Body of pancreas (tissue), 4 donors: ENCODE measurements at places on chromosomes 11 and 22. TPM values are rescaled to one million over a fixed set of nuclear protein-coding genes. Genes with fewer than 3 reads are reported as not detected.

DNA sequence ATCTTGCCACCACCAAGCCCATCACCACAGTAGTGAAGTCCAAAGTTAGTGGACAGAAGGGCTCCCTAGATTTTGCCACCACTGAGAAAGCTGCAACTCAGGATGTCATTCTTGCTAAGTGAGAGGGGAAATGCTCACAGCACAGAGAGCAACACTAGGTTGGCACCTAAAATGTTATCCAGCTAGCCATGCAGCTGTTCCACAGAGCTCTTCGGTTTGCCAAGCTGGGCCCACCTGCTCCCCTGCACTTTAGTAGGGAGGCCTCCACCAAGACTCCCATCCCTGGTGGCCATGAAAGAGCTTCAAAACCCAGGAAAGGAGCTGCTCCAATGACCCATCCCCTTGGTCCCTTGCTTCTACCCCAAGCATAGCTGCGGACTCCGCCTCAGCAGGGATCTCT, 63.8 kb downstream of the TRIM29 start:
- no peak overlapping the region for H3K4me3 ChIP-seq
- H3K4me1 ChIP-seq, result no peaks in the 10 kb centered on the region
- H3K27ac ChIP-seq, result no peak overlapping the region
- H3K36me3 ChIP-seq, result no peaks in the 10 kb centered on the region
- no peaks in the 10 kb centered on the region for H3K27me3 ChIP-seq
- DNase-seq, result no peak

DNA sequence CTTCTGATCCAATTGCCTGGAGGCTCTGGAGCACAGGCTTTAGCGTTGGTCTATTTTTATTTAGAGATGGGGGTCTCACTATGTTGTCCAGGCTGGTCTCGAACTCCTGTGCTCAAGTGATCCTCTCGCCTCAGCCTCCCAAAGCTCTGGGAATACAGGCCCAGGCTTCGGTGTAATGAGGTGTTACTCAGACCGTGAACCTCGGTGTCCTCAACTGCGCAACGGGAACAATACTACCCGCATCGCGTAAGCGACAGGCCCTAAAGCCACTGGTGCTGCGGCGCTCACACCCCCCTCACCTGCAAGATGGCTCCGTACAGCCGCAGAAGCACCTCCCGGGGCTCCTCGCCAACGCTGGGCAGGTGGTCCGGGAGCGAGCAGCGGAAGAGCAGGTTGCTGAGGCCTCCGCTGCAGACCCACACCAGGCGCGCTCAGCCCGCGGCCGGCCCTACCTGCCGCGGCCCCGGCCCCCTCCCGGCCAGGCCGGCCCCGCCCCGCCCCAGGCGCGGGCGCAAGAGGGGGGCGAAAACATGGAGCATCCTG, 628 bp downstream of the CHKB start:
- no peak for DNase-seq
- H3K27ac ChIP-seq, result peak overlapping the region; percentile 98
- H3K4me1 ChIP-seq, result peaks cover 33% of the 10 kb centered on the region
- no peaks in the 10 kb centered on the region for H3K36me3 ChIP-seq
- H3K27me3 ChIP-seq, result no peaks in the 10 kb centered on the region

CASP12 gene
- 1.6 TPM for total RNA-seq

GRCh38 chr11:111305876-111306275, 7.5 kb downstream of the POU2AF3 start:
- no peaks in the 10 kb centered on the region for H3K36me3 ChIP-seq
- H3K4me3 ChIP-seq, result no peak overlapping the region
- peaks cover 47% of the 10 kb centered on the region for H3K4me1 ChIP-seq
- no peak overlapping the region for H3K27ac ChIP-seq

- peak; percentile 45 for DNase-seq
- H3K27me3 ChIP-seq, result no peaks in the 10 kb centered on the region
- H3K4me3 ChIP-seq, result no peak overlapping the region
- no peaks in the 10 kb centered on the region for H3K36me3 ChIP-seq
Observed at GRCh38 chr11:48087974-48088681, 107.8 kb downstream of the PTPRJ start.

- peaks cover 52% of the 10 kb centered on the region for H3K4me1 ChIP-seq
- no peaks in the 10 kb centered on the region for H3K36me3 ChIP-seq
- no peak for DNase-seq
- H3K27me3 ChIP-seq, result no peaks in the 10 kb centered on the region
Observed at GRCh38 chr11:1042626-1043562, 6.4 kb upstream of the MUC6 start.

- no peaks in the 10 kb centered on the region for H3K4me1 ChIP-seq
- DNase-seq, result no peak
- no peak overlapping the region for H3K4me3 ChIP-seq
- no peaks in the 10 kb centered on the region for H3K27me3 ChIP-seq
- H3K27ac ChIP-seq, result no peak overlapping the region
- no peaks in the 10 kb centered on the region for H3K36me3 ChIP-seq
Observed at GRCh38 chr22:25923914-25924313, 181.9 kb downstream of the MYO18B start.

DNA sequence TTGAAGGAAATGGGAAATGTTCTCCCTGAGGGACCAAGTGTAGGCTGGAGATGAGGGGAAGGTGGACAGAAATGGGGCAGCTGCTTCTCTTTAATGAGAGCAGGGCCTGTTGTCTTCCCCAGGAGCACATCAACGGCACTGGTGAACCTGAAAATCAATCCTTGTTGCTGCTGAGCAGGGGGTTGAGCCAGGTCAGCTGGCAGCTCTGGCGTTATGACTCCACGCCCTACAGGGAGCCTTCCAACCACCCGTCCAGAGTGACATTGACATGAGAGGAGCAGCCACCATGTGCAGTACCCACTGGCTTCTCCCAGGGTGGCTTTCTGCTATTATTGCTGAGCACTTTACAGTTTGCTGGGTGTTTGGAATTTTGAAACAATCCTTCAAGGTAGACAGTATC, 116.9 kb upstream of the LDLRAD3 start:
- DNase-seq, result peak; percentile 85
- no peaks in the 10 kb centered on the region for H3K36me3 ChIP-seq
- H3K27me3 ChIP-seq, result no peaks in the 10 kb centered on the region
- peaks cover 26% of the 10 kb centered on the region for H3K4me1 ChIP-seq
- H3K27ac ChIP-seq, result peak overlapping the region; percentile 14

- no peaks in the 10 kb centered on the region for H3K36me3 ChIP-seq
- no peak overlapping the region for H3K4me3 ChIP-seq
- peaks cover 10% of the 10 kb centered on the region for H3K4me1 ChIP-seq
- H3K27ac ChIP-seq, result peak overlapping the region; percentile 62
- peak; percentile 64 for DNase-seq
Observed at GRCh38 chr11:47437746-47438418, 11.1 kb downstream of the RAPSN start.

GRCh38 chr11:115334932-115335788, 169.1 kb downstream of the CADM1 start:
- DNase-seq, result no peak
- H3K27ac ChIP-seq, result no peak overlapping the region
- H3K36me3 ChIP-seq, result no peaks in the 10 kb centered on the region
- H3K4me1 ChIP-seq, result no peaks in the 10 kb centered on the region
- no peaks in the 10 kb centered on the region for H3K27me3 ChIP-seq
- no peak overlapping the region for H3K4me3 ChIP-seq

- H3K4me3 ChIP-seq, result no peak overlapping the region
- no peaks in the 10 kb centered on the region for H3K36me3 ChIP-seq
- H3K27ac ChIP-seq, result no peak overlapping the region
- H3K27me3 ChIP-seq, result no peaks in the 10 kb centered on the region
- peak; percentile 22 for DNase-seq
Observed at GRCh38 chr22:25849522-25849921, 107.5 kb downstream of the MYO18B start.

DNA sequence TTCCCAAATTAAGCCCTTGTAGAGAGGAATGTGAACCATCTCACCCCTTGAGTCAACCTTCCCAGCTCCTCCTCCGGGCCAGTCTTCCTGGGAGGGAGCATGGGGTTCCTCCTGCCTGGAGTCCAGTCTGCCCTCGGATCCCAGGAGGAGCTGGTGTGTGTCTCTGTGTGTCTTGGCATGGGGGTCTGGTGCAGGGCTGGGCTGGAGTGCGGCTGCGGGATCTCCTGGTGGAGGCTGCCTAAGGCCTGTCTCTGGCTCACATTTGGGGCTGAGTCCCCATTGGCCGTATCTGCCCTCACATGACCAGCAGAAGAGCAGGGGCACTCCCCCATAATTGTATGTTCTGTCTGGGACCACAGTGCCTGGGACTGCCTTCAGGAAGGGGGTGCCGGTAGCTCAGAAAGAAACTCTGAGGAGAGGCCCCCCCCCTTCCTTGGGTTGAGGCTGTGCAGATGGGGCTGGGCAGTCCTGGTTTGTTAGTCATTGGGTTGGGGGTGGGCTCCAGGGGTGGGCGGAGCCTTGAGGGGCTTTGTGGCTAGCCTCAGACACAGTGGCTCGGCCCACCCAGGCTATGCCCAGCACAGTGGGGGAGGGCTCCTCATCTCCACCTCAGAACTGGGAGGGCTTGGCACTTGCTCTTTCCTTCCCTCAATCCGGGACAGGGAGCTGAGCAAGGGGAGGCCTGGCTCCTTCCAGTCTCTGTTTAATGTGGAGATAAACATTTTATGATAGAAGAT, 2.9 kb downstream of the C1QTNF5 start:
- no peaks in the 10 kb centered on the region for H3K36me3 ChIP-seq
- H3K27ac ChIP-seq, result no peak overlapping the region
- DNase-seq, result no peak
- no peak overlapping the region for H3K4me3 ChIP-seq
- no peaks in the 10 kb centered on the region for H3K27me3 ChIP-seq

- H3K4me1 ChIP-seq, result no peaks in the 10 kb centered on the region
- DNase-seq, result peak; percentile 85
- H3K27me3 ChIP-seq, result no peaks in the 10 kb centered on the region
- no peaks in the 10 kb centered on the region for H3K36me3 ChIP-seq
- no peak overlapping the region for H3K4me3 ChIP-seq
Observed at GRCh38 chr22:36180038-36180880, 19.7 kb upstream of the APOL3 start.

GPHA2 gene
- total RNA-seq, result 18.5 TPM

LARGE2 gene
- 14.5 TPM for total RNA-seq

FAM111A gene
- total RNA-seq, result 43.8 TPM

DNA sequence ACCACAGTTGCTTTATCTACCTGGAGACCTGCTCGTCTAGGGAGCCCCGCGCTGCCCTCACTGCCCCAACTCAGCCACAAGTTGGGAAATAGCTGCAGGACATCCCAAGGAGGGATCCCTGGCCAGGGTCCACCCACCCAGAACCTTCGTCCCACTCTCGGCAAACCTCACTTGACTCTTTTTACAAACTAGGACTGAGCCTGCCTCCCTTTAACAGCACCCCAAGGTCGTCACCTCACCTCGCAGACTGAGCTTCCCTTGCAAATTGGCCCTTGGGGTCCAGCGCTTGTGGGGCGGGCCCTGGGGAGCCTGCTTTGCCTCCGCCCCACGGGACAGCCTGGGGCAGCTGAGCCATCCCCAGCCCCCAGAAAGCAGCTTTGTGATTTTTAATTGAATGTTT, 1505.8 kb downstream of the TBC1D22A start:
- no peak overlapping the region for H3K4me3 ChIP-seq
- H3K36me3 ChIP-seq, result no peaks in the 10 kb centered on the region
- no peak overlapping the region for H3K27ac ChIP-seq
- no peaks in the 10 kb centered on the region for H3K27me3 ChIP-seq
- no peak for DNase-seq

GRCh38 chr22:33302049-33302545, 243.9 kb upstream of the SYN3 start:
- H3K36me3 ChIP-seq, result no peaks in the 10 kb centered on the region
- no peak overlapping the region for H3K27ac ChIP-seq

GRCh38 chr11:61771195-61771894, 18.9 kb downstream of the MYRF start:
- H3K27me3 ChIP-seq, result no peaks in the 10 kb centered on the region
- H3K27ac ChIP-seq, result no peak overlapping the region
- no peak overlapping the region for H3K4me3 ChIP-seq
- H3K4me1 ChIP-seq, result peaks cover 35% of the 10 kb centered on the region
- DNase-seq, result no peak
- H3K36me3 ChIP-seq, result peaks cover 6% of the 10 kb centered on the region

TPBGL gene
- total RNA-seq, result 0.26 TPM

- DNase-seq, result peak; percentile 99
- peaks cover 5% of the 10 kb centered on the region for H3K36me3 ChIP-seq
- no peak overlapping the region for H3K4me3 ChIP-seq
- H3K27me3 ChIP-seq, result no peaks in the 10 kb centered on the region
Observed at GRCh38 chr11:1559111-1559951, 12.7 kb downstream of the DUSP8 start.

DNA sequence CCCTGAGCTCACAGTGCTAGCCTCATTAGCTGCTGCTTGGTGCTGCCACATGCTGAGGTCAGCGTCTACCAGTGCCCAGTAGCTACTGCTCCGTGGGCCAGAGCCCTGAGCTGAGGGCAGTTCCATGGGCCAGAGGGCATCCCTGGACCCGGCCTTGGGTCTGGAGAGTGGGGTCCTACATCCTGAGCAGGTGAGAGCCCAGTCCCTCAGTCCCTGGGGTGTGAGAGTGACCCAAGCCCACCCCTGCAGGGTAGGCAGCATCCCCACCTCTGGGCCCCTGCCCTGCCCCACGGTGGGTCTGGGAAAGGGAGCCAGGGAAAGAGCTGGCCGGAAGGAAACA, 9.8 kb downstream of the LMNTD2 start:
- H3K4me3 ChIP-seq, result no peak overlapping the region
- DNase-seq, result no peak
- peaks cover 21% of the 10 kb centered on the region for H3K4me1 ChIP-seq
- H3K27ac ChIP-seq, result no peak overlapping the region
- H3K27me3 ChIP-seq, result no peaks in the 10 kb centered on the region

DNA sequence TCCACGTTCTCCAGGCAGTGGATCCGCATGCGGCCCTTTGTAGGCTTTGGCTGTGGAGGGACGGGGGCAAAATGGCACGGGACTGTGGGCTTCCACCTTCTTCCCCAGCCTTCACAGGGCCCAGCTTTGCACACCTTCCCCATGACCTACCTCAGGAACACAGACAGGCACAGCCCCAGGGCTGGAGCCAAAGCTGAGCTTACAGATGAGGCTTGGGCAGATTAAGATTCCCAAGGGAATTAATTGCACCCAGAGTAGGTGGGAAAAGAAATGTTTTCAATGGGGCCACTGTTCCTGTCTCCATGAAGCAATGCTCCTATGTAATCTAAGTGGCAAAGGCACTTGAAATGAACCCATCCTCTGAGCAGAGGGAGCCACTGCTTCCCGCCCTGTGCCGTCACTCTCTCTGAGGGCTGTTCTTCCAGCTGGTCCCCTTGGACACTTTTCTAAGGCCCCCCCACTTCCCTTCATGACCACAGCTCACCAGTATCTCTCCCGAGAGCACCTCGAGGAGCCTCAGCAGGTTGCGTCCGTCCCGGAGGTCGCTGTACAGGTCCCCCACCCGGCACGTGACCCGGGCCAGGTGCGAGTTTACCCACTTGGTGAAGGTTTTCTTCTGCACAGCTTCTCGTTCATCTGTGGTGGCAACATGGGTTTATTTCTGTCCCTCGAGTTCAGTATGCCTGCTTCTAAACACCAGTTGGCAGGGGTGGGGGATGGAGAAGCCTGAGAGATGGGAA, 13.5 kb downstream of the SPTBN2 start:
- no peak for DNase-seq
- H3K36me3 ChIP-seq, result peaks cover 6% of the 10 kb centered on the region
- no peak overlapping the region for H3K4me3 ChIP-seq
- H3K27me3 ChIP-seq, result no peaks in the 10 kb centered on the region
- peaks cover 35% of the 10 kb centered on the region for H3K4me1 ChIP-seq
- H3K27ac ChIP-seq, result no peak overlapping the region

- DNase-seq, result no peak
- H3K4me1 ChIP-seq, result peaks cover 4% of the 10 kb centered on the region
- no peaks in the 10 kb centered on the region for H3K36me3 ChIP-seq
Observed at GRCh38 chr11:7486098-7486780, 933 bp downstream of the OLFML1 start.

GRCh38 chr11:112620621-112621394, 340.4 kb upstream of the NCAM1 start:
- no peaks in the 10 kb centered on the region for H3K36me3 ChIP-seq
- H3K4me1 ChIP-seq, result peaks cover 6% of the 10 kb centered on the region
- DNase-seq, result peak; percentile 31
- no peaks in the 10 kb centered on the region for H3K27me3 ChIP-seq

OR2AG2 gene
- 0.26 TPM for total RNA-seq

DGKZ gene
- total RNA-seq, result 79.4 TPM
